ENCODE measurements at places on chromosomes 11 and 22.

GRCh38 chr11:120339394-120339890 lies 3.2 kb downstream of the ARHGEF12 start:
- DNase-seq = no peak

- DNase-seq = no peak
Observed at GRCh38 chr11:45371251-45372115, 85.3 kb upstream of the SYT13 start.

- no peak for DNase-seq
Observed at GRCh38 chr22:19150482-19151328, 613 bp upstream of the GSC2 start.

- no peak for DNase-seq
Observed at GRCh38 chr11:124716591-124716990, 23.2 kb upstream of the NRGN start.

GRCh38 chr11:83511646-83512045 lies 225.5 kb upstream of the CCDC90B start:
- DNase-seq = no peak

GRCh38 chr22:47128622-47129215 lies 366.3 kb downstream of the TBC1D22A start:
- no peak for DNase-seq

- DNase-seq = no peak
Observed at GRCh38 chr22:16969508-16970327, 38.3 kb downstream of the GAB4 start.

DNA sequence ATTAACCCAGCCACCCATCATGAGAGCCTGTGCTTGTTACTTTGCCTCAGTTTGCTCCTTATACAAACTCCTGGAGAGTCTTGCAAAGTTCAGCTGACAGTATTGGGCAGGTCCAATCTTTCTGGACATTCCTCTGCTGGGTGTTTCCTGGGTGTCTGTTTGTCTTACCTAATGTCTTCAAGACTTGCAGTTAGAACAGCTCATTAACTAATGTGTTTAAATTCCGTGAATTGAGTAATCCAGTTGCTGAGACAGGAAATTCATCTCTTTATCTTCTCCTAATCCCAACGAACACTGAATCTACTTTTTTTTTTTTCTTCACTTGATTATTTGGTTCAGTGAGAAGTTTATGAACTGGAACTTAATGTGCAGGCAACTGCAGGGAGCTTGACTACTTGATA lies 20.6 kb downstream of the BCO2 start:
- DNase-seq = no peak

Measured in GM04503 (cell line).